A549 treated with GW870086 at 1 μM for 4 hours (cell line): ENCODE measurements at places on chromosomes 11 and 22. TPM values are rescaled to one million over a fixed set of nuclear protein-coding genes. Genes with fewer than 3 reads are reported as not detected.

ZNF280A gene
- 3.1 to 3.8 TPM (median 3.5 TPM) in 5 replicates for total RNA-seq

PNPLA5 gene
- total RNA-seq, result not detected in 5 replicates

ZDHHC13 gene
- 15.2 to 18.2 TPM (median 16.9 TPM) in 5 replicates for total RNA-seq

YPEL4 gene
- 0.11 to 0.59 TPM (median 0.32 TPM) in 4 of 5 replicates, not detected in the other for total RNA-seq

OR8D4 gene
- not detected in 5 replicates for total RNA-seq
